ENCODE measurements at places on chromosomes 5 and 9.

GRCh38 chr5:56737951-56738606 lies 77.3 kb upstream of the MAP3K1 start:
- no peak for DNase-seq

GRCh38 chr5:37575541-37576489 lies 196.7 kb downstream of the WDR70 start:
- no peak for DNase-seq

DNA sequence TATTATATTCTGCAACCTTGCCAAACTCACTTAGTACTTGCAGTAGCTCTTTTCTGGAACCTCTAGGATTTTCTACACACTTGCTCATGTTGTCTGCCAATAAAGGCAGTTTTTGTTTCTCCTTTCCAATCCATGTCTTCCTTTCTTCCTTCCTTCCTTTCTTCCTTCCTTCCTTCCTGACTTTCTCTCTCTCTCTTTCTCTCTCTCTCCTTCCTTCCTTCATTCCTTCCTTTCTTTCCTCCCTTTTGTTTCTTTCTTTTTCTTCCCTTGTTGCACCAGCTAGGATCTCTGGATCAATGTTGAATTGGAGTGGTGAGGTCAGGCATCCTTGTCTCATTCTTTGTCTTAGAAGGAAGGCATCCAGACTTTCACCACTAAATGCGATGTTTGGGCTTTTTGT lies 12.5 kb downstream of the ADGRD2 start:
- no peak for DNase-seq

DNA sequence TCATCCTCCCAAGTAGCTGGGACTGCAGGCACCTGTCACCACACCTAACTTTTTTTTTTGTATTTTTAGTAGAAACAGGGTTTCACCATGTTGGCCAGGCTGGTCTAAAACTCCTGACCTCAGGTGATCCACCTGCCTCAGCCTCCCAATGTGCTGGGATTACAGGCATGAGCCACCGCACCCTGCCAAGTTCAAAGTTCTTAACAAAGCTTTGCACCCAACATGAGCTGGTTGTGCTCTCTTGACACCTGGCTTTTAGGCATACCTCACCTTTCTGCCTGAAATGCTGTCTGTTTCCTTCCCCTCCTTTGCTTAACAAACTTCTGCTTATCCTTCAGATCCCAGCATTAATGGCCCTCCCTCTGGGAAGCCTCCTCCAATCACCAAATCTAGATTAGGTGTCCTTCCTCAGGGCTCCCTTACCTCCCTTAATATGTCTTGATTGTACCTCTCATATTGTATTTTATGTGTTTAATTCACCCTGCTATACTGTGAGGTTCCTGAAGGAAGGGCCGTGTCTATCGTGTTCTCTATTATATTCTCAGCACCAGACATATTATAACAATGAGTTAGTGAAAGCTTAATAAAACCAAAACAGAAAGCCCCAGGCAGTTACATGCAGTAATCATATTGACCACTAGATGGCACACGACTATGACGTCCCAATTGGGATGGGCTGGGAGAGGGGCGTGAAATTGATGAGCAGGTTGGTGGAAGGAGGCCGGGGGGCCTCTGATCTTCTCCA lies 62.9 kb upstream of the PPARGC1B start:
- DNase-seq, result peak; percentile 32

DNA sequence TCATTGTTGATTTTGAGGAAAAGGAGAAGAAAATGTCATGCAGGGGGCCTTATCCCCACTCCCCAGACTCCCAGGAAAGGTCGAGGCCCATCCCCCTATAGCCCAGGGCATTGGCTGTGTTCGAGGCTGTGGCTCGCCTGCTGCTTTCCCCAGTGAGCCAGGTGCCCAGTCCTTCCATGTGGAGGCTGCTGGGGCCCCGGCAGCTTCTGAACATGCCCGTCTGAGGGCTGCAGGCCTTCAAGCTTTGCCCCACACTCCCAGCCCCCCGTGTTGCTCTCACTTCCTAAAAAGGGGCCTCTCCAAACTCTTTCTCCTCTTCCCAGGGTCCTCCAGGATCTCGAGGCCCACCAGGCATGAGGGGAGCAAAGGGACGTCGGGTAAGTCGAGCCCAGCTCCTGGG lies 64.7 kb upstream of the ORM1 start:
- DNase-seq, result no peak

DNA sequence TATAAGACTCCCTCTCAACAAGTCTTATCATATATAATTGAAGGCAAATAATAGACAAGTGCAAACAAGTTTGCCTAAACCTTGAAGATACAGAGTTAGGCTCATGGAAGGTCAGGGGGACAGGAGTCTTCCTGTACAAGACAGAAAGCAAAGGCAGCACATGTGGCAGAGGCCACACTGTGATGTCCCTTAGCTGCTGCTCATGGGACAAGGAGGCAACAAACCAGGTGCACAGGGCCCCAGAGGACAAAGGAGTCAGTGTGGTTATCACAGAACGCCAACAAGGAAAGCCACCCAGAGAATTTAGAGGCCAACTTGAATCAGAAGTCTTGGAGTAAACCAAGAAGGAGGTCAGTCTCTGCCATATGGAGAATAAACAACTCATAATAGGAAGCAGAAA lies 444.8 kb downstream of the SPOCK1 start:
- no peak for DNase-seq

DNA sequence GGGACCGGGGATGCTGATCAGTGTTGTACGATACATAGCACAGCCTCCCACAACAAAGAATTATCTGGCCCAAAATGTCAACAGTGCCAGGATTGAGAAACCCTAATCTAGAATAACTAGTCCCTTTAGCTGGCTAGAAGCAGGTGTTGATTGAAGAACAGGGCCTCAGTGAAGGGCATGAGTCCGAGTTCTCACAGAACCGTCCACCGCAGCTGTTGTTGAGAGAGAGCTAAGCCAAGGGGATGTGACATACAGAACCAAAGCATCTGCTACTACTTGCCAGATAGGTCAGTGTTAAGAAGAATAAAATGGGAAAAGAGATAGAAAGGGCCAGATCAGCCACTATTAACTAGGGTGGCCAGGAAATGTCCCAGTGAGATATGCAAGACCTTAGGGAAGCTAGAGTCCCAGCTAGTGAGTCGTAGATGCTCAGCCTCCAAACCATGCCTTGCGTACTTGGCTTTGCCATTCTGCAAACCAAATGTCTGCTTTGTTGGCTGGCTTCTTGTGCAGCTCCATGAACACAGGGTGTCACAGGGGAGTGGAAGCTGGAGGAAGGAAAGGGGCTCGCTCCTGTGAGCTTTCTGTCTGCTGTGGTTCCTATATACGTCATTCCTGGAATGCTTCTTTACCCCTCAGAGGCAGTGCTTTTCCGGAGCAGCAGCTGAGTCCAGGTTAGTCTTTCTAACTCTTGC lies 68.9 kb downstream of the FBXO38 start:
- DNase-seq, result no peak

GRCh38 chr5:104646416-104646815 lies 1083.8 kb upstream of the NUDT12 start:
- no peak for DNase-seq

- no peak for DNase-seq
These were observed 31.4 kb downstream of the ANKRD33B start for GRCh38 chr5:10595293-10595671.

- no peak for DNase-seq
These were observed 8.9 kb downstream of the LCN1 start for GRCh38 chr9:135530146-135530545.

DNA sequence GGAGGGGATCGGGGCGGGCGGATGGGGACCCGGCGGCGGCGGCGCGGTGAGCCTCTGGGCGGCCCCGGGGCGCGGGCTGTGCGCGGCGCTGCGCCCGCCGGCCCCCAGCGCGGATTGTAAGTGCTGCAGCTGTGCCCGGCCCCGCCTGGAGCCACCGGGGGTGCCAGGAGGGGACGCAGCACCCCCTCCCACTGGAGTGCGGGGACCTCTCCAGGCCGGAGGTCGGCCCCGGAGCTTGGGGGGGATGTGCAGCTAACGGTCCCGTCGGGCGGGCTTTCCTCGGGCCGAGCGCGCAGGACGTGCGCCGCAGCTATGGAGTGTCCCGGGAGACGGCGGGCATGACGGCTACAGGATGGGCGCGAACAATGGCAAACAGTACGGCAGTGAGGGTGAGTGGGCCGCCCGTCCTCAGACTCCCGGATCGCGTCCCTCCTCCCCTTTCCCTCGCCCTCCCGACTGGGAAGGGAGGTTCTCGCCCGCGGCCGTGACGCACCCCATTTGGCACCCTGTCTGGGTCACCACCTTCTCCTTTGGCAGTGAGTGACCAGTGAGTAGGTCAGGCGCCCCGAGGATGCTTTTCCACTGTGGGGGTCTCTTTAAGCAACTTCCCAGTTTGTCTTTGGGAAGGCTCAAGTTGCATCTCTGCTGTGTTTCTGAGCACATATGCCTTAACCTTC lies 483 bp downstream of the FBXL7 start:
- DNase-seq, result no peak

DNA sequence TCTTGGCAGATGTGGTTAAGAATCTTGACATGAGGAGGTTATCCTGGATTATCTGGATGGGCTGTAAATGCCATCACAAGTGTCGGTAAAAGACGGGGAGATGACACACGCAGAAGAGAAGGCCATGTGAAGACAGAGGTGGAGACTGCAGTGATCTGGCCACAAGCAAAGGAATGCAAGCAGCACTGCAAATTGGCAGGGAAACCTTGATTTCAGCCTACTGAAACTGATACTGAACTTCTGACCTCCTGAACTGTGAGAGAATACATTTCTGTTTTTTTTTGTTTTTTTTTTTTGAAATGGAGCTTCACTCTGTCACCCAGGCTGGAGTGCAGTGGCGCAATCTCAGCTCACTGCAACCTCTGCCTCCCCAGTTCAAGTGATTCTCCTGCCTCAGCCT lies 92.4 kb upstream of the NFIL3 start:
- no peak for DNase-seq

- DNase-seq, result no peak
These were observed 345.6 kb downstream of the EBF1 start for GRCh38 chr5:158754018-158754514.

DNA sequence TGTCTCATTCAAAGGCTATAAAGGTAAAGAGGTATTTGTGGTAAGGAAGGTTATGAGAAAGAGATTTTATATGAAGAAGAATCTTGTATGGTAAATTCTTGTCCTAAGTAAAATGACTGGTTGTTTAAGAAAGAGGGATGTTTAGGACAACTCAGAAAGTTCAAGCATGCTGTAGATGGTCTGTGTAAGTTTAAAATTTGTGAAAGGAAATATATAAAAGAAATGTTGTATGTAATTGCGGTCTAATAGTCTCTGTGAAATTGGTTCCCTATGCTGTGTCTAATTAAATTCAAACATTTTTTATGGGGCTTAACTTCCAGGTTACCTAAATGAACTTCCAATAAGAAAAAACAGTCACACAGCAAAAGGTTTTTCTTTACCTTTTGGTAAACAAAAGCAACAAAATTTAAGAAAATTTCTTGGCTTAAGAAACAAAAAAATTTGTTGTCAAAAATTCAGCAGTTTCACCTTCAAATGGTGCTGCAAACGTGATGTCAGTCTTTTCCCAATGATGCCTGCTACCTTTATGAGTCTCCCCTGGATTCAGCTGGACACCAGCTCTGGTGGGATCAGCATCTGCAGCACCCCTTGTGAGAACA lies 83.0 kb upstream of the FCN1 start:
- DNase-seq, result no peak

Measured in activated T-cell treated with anti-CD3 and anti-CD28 coated beads, Interleukin-2, amount 50 U/mL, for 24 hours (primary cell).